ENCODE measurements at places on chromosomes 2 and 18. TPM values are rescaled to one million over a fixed set of nuclear protein-coding genes. Genes with fewer than 3 reads are reported as not detected.

DNA sequence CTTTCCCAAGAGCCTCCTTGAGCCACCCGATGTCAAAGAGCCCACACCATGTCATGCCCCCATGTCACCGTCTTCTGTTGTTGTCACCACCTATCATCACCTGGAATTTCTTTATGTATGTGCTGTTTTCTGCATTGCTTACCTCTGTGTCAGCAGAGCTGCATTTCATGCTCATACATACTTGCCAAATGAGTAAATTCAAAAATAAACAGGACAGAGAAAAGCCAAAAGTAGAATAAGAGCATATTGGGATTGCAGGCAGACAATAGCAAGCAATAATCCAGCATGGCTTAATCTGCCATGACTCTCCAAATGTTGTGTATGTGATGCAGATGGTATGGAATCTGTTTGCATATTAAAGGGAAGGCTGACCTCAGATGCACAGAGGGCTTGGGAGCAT is 15.3 kb upstream of the RGPD4 start:
- no peak overlapping the region for H3K4me3 ChIP-seq
- DNase-seq, result no peak
- no peaks in the 10 kb centered on the region for H3K27me3 ChIP-seq
- H3K27ac ChIP-seq, result no peak overlapping the region

DNA sequence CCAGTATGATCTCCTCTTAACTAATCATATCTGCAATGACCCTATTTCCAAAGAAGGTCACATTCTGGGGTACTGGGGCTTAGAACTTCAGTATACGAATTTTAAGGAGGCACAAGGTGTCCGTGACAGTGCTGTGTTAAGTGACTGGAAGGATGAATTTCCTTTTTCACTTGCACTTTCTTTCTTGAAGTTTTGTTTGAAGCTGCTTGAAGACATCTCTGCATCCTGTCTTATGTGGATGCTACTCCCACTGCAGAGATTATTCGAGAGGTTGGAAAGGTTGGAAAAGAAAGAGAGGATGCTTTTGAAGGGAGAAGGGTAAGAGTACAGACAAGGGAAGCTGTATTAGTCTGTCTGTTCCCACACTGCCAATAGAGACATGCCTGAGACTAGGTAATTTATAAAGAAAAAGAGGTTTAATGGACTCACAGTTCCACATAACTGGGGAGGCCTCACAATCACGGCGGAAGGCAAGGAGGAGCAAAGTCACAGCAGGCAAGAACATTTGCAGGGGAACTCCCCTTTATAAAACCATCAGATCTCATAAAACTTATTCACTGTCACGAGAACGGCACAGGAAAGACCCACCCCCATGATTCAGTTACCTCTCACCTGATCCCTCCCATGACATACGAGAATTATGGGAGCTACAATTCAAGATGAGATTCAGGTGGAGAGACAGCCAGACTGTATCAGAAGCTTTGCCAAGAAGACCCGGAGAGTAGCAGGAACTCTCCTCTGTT is 3.6 kb upstream of the RNF144A start:
- peaks cover 11% of the 10 kb centered on the region for H3K4me1 ChIP-seq
- H3K27ac ChIP-seq, result no peak overlapping the region
- H3K4me3 ChIP-seq, result no peak overlapping the region
- H3K36me3 ChIP-seq, result no peaks in the 10 kb centered on the region
- DNase-seq, result no peak
- no peaks in the 10 kb centered on the region for H3K27me3 ChIP-seq

- no peak overlapping the region for H3K4me3 ChIP-seq
- H3K27ac ChIP-seq, result no peak overlapping the region
- DNase-seq, result no peak
- no peaks in the 10 kb centered on the region for H3K27me3 ChIP-seq
- H3K4me1 ChIP-seq, result no peaks in the 10 kb centered on the region
- H3K36me3 ChIP-seq, result peaks cover under 1% of the 10 kb centered on the region
Observed at GRCh38 chr2:152701198-152701597, 16.1 kb downstream of the PRPF40A start.

The SLC16A14 gene
- 2.2 TPM for total RNA-seq

GRCh38 chr18:51044928-51045585 is 15.0 kb downstream of the SMAD4 start:
- no peak overlapping the region for H3K4me3 ChIP-seq
- no peak for DNase-seq
- peaks cover 30% of the 10 kb centered on the region for H3K36me3 ChIP-seq
- peaks cover 51% of the 10 kb centered on the region for H3K4me1 ChIP-seq
- H3K27me3 ChIP-seq, result no peaks in the 10 kb centered on the region
- H3K27ac ChIP-seq, result no peak overlapping the region

GRCh38 chr2:106551417-106552130 is 64.4 kb downstream of the CD8B2 start:
- H3K4me1 ChIP-seq, result no peaks in the 10 kb centered on the region
- H3K27me3 ChIP-seq, result no peaks in the 10 kb centered on the region
- H3K27ac ChIP-seq, result no peak overlapping the region
- no peaks in the 10 kb centered on the region for H3K36me3 ChIP-seq
- no peak for DNase-seq

All from lower lobe of right lung (tissue), 2 donors.